ENCODE measurements at places on chromosomes 5 and 9.
A peak's percentile ranks its signal among the peaks of the same experiment; 100 is the strongest.

GRCh38 chr5:92504346-92504745 is 1076.7 kb downstream of the NR2F1-AS1 start:
- no peak for DNase-seq

DNA sequence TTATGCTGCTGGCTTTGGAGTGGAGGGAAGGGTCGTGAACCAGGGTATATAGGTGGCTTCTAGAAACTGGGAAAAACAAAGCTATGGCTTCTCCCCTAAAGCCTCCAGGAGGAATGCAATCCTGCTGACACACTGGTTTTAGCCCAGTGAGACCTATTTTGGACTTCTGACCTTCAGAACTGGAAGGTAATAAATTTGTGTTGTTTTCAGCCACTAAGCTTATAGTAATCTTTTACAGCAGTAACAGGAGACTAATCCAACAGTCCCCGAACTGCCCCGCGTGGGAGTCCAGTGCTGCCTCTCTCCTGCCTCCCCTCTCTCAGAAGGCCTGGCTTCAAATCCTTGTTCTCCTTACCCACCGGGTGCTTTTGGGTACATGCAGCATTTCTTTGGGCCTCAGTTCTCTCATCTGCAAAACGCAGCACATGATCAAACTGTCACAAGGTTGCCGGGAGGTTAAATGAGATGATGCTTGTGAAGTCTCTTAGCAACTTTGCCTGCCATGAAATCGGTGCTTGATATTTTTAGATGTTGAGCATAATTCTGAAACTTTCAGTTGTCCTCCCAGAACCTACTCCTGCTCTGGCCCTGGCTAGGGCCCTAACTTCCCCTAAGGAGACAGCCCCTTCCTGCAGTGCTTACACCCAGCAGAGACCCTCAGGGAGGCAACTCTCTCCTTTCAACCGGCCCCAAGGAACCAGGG is 127.3 kb upstream of the BOD1 start:
- DNase-seq: peak; percentile 62

- DNase-seq: no peak
Measured at GRCh38 chr5:96142184-96142781, 180.6 kb upstream of the ELL2 start.

GRCh38 chr5:173155912-173156311 is 11.6 kb downstream of the BNIP1 start:
- no peak for DNase-seq

DNA sequence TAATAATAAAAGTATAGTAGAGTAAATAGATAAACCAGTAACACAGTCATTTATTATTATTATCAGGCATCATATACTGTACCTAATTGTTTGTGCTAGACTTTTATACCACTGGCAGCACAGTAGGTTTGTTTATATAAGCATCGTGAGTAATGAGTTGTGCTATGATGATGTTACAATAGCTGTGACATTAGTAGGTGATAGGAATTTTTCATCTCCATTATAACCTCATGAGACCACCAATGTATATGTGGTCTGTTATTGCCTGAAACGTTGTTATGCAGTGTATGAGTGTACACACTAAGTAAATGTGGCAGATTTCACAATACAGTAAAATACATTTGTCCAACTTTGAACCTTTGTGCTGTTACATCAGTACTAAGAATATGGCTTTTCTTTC is 72.7 kb upstream of the SPATA31D4 start:
- DNase-seq: no peak

GRCh38 chr9:109792951-109793546 is 13.1 kb downstream of the PALM2AKAP2 start:
- DNase-seq: no peak

Data from GM13977 (cell line).